Activated T-helper 9 cell treated with anti-CD3 and anti-CD28 coated beads, Interleukin-2, amount 50 U/mL, for 16 hours (primary cell): ENCODE measurements at places on chromosomes 7 and 10.
A peak's percentile ranks its signal among the peaks of the same experiment; 100 is the strongest.

DNA sequence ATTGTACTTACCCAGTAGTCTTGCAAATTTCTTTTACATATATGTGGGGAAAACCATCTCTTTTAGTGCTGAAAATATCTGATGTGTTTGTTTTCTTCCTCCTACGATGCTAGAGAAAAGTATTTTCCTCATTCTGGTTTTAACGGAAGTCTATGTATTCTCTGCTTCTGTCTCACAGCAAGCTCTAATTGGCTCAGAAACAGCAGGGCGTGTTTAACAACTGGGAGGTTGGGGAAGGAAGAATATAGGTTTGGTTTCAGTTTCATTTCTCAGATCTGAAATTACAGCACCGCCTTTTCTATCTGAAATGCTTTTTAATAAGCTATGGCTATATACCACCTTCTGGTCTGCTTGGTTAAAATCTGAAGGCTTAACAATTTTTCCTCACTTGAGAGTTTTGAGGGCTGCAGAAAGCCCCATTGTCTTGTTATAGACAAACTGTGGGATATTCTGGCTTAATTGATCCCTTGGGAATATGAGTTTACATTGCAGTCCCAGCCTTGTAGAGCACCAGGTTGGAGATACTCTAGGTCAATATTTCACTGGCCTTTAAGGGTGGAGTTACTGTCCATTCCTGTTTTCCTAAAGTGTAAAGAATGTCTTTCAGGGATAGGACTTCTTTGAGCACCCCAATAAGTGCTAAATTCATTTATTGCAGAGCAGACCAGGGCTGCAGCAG, at the start of gene SAMD9:
Gene SAMD9, minus strand, starts transcription at position 128 of the 679 bp plus-strand sequence. CDS start 11,882 bp downstream, outside the sequence.
- DNase-seq, result peak; percentile 17

DNA sequence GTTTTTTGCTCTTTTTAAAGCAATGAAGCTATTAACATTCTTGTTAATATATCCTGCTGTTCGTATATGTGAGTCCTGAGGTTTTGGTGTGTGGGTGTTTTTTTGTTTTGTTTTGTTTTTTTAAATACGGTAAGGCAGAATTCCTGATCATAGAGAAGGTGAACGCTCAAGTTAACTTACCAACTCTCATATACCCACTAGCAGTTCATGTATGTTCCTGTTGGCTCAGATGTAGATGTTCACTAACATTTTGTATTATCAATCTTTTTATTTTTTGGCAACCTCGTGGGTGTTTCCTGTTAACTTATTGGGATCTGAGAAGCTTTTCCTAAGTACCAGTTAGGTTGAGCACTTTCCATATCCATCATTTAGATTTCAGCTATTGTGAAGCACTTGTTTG, 20.5 kb downstream of the TRIM24 start:
- no peak for DNase-seq

DNA sequence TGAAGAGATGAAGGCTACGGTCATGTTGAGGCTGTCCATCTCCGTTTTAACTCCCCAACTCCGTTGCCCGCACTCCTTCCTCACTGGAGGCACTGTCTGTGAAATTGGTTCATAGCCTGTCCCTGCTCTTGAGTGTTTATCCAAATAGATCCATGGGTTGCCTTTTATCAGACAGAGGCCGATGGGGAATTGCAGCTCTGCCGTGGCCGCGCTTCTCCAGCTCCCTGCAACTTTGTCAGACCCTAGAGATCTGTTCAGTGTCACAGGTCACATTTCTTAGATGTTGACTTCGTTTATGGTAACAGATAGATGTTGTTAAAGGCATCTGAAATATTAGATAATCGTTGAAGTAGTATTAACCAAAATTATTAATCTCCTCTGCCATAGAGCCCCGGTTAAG, 14.7 kb downstream of the PPP2R2D start:
- no peak for DNase-seq

- no peak for DNase-seq
Measured at GRCh38 chr7:44112231-44112996, 8.3 kb downstream of the AEBP1 start.

DNA sequence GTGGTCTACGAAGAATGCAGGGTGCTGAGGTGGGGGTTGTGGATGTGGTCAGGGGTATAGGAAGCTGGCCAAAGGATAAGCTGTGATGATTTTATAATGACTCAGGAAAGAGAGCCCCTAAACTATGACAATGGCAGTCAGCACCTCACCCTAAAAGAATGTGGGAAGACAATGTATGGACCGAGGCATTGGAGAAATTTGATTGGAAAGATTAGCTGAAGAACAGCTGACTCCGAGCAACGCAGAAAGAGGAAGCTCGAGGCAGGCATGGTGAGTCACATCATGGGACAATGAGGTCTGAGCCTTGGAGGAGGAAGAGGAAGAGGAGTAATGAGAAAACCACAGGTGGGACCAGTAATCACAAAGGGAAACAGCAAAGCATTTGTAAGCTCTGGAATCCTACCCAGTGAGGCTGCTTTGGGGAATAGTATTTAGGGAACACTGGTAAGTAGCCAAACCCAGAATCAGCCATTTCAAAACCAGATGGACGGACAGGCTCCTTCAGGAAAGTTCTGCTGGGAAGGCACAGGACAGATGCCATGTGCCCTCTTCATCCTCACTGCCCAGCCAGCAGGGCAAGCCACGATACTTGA, 295.4 kb downstream of the PRPF18 start:
- no peak for DNase-seq

GRCh38 chr7:3067193-3067592, 23.5 kb upstream of the CARD11 start:
- no peak for DNase-seq

DNA sequence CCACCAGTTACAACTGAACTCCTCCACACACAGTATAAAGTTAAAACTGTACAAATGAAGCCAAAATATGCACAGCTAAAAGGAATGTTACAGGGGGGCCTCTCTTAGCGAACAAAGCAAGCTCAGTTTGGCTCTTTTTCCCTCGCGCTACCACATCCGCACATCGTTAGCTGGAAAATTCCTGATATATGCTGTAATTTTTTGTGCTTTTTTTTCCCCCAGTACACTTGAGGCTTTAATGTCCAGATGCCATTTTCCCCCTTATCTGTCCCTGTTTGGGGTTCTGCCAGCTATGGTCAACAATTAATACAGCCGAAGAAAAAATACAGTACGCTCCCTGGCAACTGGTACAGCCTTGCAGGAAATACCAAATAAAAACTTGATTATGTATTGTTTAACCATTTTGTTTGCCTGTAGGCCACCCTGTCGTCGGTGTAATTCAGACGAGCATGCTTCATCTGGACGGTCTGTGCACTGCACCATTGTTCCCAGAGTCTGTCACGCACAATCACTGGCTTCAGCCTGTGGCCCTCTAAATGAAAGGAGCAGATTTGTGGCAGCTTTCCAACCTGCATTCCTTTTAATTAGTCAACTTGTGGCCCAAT, 108.1 kb upstream of the FAM133B start:
- DNase-seq, result no peak

- DNase-seq, result no peak
Measured at GRCh38 chr7:129371487-129371886, 62.7 kb upstream of the STRIP2 start.

GRCh38 chr7:46175221-46175620, 254.1 kb upstream of the IGFBP3 start:
- DNase-seq, result no peak

DNA sequence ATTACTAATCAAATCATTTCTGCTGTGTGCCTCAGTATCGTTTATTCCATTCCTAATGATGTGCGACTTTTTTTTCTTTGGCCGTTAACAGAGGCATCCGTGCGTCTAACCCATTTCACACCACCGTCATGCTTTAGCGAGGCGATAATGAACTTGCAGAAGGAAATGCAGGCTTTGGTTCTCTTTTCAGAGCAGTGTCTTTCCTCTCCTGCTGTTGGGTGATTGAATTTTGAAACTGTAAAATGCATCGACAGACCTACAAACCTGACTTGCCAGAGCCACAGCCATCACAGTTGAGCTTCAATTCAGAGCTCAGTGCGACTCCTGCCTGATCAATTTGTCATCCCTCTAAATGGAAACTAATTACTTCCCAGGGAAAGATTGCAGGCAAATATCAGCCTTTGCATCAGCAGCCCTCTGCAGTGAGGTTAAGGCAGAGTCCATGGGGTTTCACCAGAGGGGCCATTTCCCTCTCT, 486.0 kb upstream of the GALNT17 start:
- no peak for DNase-seq

- DNase-seq, result no peak
Measured at GRCh38 chr7:3206101-3206500, 95.0 kb upstream of the SDK1 start.

DNA sequence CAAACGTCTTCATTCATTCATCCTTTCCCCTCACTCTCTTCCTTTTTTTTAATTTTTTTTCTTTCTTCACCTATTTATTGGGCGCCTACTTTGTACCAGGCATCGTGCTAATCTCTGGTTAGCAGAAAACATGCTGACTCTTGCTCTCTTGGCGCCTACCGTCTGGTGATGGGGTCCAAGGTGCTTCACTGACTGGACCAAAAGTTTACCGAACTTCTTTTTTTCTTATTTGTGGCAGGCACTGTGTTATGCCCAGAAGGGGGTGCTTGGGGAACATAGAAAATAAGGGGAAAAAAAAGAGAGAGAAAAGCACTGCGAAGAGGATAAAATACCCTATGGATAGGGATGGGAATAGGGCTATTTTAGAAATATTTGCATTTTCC, 505 bp upstream of the FAM204A start:
- DNase-seq, result no peak

DNA sequence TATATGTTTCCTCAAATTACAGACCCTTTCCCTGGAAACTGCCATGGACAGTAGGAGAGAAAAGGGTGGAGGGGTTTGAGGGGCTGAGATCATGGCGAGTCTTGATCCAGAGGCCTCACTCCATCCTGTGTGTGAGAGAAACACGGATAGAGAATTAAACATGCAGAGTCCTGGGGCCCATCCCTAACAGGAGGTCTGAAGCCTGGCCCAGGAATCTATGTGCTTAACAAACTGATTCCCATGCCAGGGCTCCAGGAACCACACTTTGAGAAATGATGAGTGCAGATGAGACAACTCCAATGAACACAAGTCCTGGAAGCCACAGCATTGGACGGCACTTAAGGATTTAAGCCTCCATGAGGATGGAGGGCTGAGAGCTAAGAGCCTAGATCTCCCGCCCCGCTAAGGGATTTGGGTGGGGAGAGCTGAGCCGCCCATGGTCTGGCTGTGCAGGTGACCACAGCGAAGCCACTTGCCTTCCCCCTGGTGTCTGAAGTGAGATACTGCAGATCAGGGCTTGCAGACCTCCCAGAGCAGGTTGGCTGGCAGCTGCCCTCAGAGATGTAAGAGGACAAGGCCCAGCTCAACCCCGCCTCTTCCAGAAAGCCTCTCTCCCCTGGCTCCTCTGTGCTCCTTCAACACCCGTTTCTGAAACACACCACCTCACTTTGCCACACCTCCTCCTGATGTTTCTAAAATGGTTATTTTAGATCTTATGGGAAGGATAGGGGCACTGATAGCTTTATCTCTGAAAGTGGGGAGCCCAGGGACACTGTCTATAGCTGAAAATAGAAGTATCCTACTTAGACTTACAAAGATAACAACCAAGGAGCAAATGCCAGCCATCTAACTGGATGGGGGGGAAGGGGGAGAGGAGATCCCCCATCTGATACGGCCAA, 24.8 kb upstream of the EIF5AL1 start:
- no peak for DNase-seq

GRCh38 chr7:24477398-24478136, 95.7 kb upstream of the PALS2 start:
- DNase-seq, result no peak

GRCh38 chr10:59176241-59177030, at the start of gene PHYHIPL:
PHYHIPL (plus strand) TSS chr10:59176643; CDS start chr10:59176854, 211 bp downstream.
- no peak for DNase-seq

DNA sequence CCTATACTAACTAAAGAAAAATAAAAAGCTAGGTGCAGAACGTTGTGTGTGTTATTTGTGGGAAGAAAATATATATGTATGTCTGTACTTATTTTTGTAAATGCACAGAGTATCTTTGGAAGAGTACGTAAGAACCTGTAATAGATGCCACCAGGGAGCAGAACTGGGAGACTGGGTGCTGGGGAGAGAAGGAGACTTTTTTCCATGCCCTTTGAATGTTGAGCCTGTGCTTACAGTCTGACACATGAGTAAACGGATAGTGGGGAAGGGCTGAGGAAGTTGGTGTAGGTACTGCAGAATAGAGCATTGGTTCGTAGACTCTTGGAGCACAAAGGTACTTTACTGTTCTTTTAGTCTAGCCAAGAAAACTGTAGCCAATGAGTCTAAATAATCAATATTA, 1.3 kb upstream of the SCRN1 start:
- DNase-seq, result no peak

GRCh38 chr10:114239117-114239993, at the start of gene VWA2:
VWA2 (plus strand) TSS chr10:114239254; CDS start chr10:114248714, 9,460 bp downstream.
- peak; percentile 2 for DNase-seq

- no peak for DNase-seq
Measured at GRCh38 chr10:107144490-107144889, 20.0 kb downstream of the SORCS1 start.

GRCh38 chr7:2403014-2403717, at the start of gene CHST12:
CHST12 (plus strand) TSS chr7:2403611; CDS start chr7:2432640, 29,029 bp downstream.
- peak; percentile 91 for DNase-seq

DNA sequence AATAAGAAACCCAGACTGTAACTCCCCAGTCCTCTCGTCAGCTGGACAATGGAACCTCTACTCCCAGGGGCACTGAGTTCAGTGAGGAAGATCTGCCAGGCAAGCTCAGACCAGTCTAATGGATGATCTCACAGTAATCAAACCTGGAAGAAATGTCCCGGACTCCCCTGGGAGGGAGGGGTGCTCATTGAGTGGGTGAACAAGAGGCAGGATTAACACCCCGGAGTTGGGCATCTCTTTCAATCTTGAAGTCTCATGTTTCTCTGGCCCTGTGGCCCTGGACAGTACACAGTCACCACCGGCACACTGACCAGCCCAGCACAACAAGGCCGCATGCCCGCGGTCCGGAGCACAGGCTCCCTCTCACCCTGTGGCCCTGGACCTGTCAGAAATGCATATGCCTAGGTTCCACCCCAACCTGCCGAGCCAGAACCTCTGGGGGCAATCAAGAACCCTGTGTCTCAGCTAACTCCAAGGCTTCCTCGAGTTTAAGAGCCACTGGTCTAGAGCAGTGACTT, 27.8 kb downstream of the CXCL12 start:
- no peak for DNase-seq

DNA sequence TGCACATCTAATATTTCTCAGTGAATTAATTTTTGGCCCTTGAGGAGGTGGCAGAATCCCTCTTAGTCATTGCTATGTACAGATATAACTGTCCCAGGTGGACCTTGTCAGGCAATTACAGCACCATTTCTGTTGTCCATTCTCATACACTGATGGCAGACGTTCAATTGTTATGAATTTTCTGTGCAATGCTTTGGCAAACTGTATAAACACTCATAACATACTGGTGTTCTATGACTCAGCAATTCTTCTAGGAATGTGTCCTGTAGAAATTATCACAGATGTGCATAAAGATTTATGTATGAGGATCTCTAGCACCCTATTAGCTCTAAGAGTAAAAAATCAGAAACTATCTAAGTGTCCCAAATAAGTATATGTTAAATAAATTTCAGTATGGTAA, 80.8 kb downstream of the DNAJB9 start:
- DNase-seq, result no peak
